Fibroblast of skin of right biceps (primary cell): ENCODE measurements at places on chromosomes 5 and 9.

DNA sequence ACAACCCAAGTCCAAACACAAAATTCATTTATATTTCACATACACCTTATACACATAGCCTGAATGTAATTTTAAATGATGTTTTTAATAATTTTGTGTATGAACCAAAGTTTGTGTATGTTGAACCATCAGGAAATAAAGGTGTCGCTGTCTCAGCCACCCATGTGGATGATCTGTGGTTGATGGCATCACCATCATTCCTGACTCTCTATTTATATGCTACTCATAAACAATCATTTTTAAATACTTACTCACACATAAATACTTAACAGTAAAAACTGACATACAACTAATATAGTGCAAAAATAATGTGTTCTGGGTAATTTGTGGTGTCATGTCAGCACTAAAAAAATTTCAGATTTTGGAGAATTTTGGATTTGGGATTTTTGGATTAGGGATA lies 38.4 kb downstream of the SMC5 start:
- DNase-seq = peak; percentile 17

GRCh38 chr9:97997330-97998276 lies 14.5 kb downstream of the ANP32B start:
- DNase-seq = no peak

- DNase-seq = peak; percentile 11
Observed at GRCh38 chr5:51651889-51652288, 268.6 kb downstream of the ISL1 start.

GRCh38 chr5:150624334-150625163 lies 15.9 kb upstream of the SYNPO start:
- peak; percentile 39 for DNase-seq

DNA sequence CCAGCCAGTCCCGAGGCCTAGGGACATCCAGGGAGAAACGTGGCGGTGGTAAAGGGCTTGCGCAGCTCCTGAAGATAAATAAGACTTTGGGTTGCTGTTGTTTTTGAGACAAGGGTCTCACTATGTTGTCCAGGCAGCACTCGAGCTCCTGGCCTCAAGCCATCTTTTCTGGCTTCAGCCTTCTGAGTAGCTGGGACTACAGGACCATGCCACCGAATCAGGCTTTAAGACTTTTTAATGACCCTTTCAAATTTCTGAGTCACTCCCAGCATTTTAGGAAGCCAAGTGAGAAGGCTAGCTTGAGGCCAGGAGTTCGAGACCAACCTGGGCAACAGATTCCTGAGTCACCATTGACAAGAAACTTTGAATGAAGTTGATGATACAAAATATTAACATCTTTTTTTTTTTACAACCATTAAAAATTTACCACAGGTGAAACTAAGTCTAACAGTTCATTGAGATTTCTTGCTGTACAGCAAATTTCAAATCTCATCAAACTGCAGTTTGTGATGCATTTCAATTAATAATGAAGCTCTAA lies 817 bp upstream of the GNE start:
- DNase-seq = peak; percentile 23

- DNase-seq = no peak
Observed at GRCh38 chr5:163626904-163627434, 121.5 kb downstream of the MAT2B start.

GRCh38 chr5:116442095-116442534 lies 132.5 kb downstream of the SEMA6A start:
- DNase-seq = peak; percentile 59

DNA sequence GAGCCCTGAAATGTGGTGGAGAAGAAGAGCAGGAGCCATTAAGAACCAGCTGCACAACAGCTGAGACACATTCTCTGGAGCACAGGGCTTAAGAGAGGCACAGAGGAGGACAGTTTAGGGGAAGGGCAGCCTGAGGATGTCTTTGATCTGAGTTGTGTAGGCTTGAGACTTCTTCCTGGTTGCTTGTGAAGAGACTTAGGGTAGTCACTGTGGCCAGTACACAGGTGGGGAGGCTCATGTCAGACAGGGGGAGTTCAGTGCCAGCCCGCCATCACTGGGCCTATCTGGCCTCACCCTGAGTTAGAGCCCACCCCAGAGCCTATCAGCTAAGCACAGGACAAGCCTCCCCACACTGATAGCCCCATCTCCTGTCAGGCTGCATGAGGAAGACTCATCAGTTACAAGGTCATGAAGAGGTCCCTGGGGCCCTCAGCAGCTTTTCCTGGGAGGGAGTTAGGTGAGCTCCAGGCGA lies 19.8 kb downstream of the SLC22A4 start:
- DNase-seq = no peak

- no peak for DNase-seq
Observed at GRCh38 chr9:129235931-129236331, 57.9 kb upstream of the IER5L start.

DNA sequence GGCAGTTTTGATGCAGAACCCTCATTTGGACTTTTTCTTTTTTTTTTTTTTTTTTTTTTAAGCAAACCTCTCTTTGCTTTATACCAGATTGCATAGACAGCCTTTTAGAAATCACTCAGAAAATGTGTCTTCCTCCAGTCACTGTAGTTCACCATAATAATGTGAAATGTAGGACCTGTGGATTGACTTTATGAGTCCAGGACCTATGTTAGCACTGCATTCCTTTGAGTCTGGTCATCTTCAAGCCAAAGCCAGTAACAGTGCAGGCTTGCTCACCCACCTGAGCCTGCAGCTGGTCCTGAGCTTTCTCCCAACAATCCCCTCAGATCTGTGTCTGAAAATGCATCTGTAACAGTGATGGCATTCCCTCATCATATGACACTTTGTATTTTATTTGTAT lies 110.7 kb upstream of the NFIL3 start:
- DNase-seq = peak; percentile 41
